Panc1 (cell line): ENCODE measurements at places on chromosomes 5 and 9.

- H3K27me3 ChIP-seq: no peaks in the 10 kb centered on the region
- peaks cover 7% of the 10 kb centered on the region; the same call in 1 of the 2 replicates for H3K36me3 ChIP-seq
- no peak for DNase-seq
- peak overlapping the region; percentile 17; the same call in 1 of the 2 replicates for H3K27ac ChIP-seq
- peaks cover 5% of the 10 kb centered on the region for H3K4me1 ChIP-seq
Measured at GRCh38 chr9:91359734-91360470, 1.8 kb downstream of the AUH start.

DNA sequence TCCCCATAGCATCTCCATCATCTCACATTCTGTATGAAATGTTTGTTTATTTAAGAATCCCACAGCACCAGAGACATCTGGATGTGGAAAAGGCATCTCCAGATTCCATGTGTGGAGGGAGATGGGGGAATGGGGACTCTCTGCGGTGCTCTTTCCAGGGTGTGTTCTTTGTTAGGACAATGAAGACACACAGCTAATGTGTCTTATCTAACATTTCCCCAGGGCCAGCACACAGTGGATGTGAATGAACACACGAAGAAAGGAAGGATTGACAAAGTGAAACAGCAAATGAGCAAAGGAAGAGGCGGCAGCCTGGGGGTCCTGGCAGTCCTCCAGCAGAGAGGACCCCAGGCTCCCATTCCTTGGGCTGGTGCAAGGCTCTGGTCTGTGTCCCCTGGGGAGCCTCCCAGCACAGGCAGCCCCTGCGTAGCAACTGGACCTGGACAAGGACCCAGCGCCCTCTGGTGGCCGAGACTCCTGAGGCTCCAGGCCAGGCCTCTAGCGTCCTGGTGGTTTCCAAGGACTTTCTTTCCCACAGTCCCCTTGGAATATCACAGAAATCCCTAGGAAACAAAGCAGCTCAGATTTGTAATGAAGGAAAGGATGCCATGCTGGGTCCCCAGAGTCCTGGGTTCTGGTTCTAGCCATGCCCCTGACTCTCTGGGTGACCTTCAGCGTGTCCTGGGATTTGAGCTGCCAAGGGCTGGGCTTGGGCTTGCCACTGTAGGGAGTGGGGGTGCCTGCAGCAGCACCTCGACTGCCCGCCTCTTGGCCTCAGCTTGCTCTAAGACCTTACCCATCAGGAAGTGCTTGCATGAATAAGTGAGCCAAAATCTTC lies 3.5 kb upstream of the PDLIM7 start:
- H3K36me3 ChIP-seq: no peaks in the 10 kb centered on the region; the same call in 1 of the 2 replicates
- H3K4me1 ChIP-seq: peaks cover 10% of the 10 kb centered on the region
- peak overlapping the region; percentile 21; the same call in 1 of the 2 replicates for H3K27ac ChIP-seq
- DNase-seq: no peak

GRCh38 chr5:40441733-40442132 lies 238.0 kb upstream of the PTGER4 start:
- no peaks in the 10 kb centered on the region for H3K27me3 ChIP-seq
- H3K4me1 ChIP-seq: no peaks in the 10 kb centered on the region
- no peaks in the 10 kb centered on the region for H3K36me3 ChIP-seq
- no peak for DNase-seq
- H3K4me3 ChIP-seq: no peak overlapping the region

- no peaks in the 10 kb centered on the region for H3K27me3 ChIP-seq
- H3K27ac ChIP-seq: no peak overlapping the region
- H3K4me1 ChIP-seq: no peaks in the 10 kb centered on the region
- no peak overlapping the region for H3K4me3 ChIP-seq
- H3K36me3 ChIP-seq: no peaks in the 10 kb centered on the region
Measured at GRCh38 chr9:71025201-71025600, 96.2 kb downstream of the TRPM3 start.

GRCh38 chr9:133821601-133822429 lies 83.7 kb upstream of the SARDH start:
- no peaks in the 10 kb centered on the region for H3K27me3 ChIP-seq
- DNase-seq: no peak
- H3K4me3 ChIP-seq: no peak overlapping the region
- no peaks in the 10 kb centered on the region for H3K4me1 ChIP-seq
- H3K36me3 ChIP-seq: no peaks in the 10 kb centered on the region
- no peak overlapping the region for H3K27ac ChIP-seq

- no peak for DNase-seq
- H3K4me1 ChIP-seq: peaks cover 2% of the 10 kb centered on the region
- H3K27ac ChIP-seq: no peak overlapping the region
- no peak overlapping the region for H3K4me3 ChIP-seq
- no peaks in the 10 kb centered on the region for H3K27me3 ChIP-seq
Measured at GRCh38 chr5:95669540-95669939, 13.3 kb downstream of the SPATA9 start.

DNA sequence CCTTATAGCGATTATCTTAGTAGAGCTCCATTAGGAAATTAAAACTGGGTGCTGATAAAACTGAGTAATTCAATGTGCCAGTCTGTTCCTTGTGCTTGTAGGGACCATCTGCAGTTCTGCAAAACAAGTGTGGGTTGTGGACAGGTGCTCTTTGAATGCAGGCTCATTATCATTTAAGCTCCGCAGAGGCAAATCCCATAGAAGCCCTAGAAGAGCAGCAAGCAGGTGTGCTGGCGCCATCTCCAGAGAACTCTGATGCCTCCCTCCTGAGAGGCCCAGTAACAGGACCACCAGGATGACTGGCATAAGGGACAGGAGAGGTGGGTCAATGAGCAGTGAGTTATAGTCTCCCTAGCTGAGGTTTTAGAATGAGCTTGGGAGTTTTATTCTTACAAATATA lies 1342.4 kb upstream of the DMAC1 start:
- no peak for DNase-seq
- no peaks in the 10 kb centered on the region for H3K27me3 ChIP-seq
- H3K4me1 ChIP-seq: no peaks in the 10 kb centered on the region

- no peak for DNase-seq
- H3K27me3 ChIP-seq: no peaks in the 10 kb centered on the region
- H3K27ac ChIP-seq: no peak overlapping the region
- H3K4me3 ChIP-seq: no peak overlapping the region
Measured at GRCh38 chr5:43774881-43775399, 172.0 kb downstream of the NNT start.

GRCh38 chr9:111525056-111525977 lies at the start of gene ZNF483:
Gene ZNF483 (plus strand): TSS chr9:111525179. CDS start chr9:111527396, 2,217 bp downstream.
- no peaks in the 10 kb centered on the region for H3K4me1 ChIP-seq
- DNase-seq: peak; percentile 32
- no peaks in the 10 kb centered on the region for H3K27me3 ChIP-seq
- H3K4me3 ChIP-seq: peak within 1 kb of the TSS; percentile 83

- no peak overlapping the region for H3K4me3 ChIP-seq
- no peaks in the 10 kb centered on the region for H3K36me3 ChIP-seq
- no peaks in the 10 kb centered on the region for H3K27me3 ChIP-seq
- DNase-seq: no peak
- H3K27ac ChIP-seq: no peak overlapping the region
- H3K4me1 ChIP-seq: no peaks in the 10 kb centered on the region
Measured at GRCh38 chr9:108105885-108106284, 616.3 kb upstream of the KLF4 start.

DNA sequence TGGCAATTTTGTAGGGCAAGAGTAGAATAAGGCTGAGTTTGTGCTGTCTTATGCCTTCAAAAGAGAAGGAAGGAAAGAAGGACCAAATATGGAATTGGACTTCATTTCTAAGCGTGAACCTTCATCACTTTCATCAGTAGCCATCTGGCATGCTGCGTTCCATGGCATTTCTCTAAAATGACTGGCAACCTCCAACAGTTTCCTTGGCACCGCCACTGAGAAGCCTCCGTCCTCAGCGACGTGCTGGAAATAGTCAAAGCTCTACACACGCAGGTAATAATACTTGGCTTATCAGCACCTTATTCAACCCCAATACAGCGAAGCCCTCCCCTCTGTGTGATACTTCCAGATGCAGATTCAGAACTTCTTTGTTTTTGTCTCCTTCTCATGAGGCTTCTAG lies 169.7 kb upstream of the CD180 start:
- no peaks in the 10 kb centered on the region for H3K4me1 ChIP-seq
- no peak overlapping the region for H3K4me3 ChIP-seq
- no peaks in the 10 kb centered on the region for H3K36me3 ChIP-seq
- no peaks in the 10 kb centered on the region for H3K27me3 ChIP-seq
- no peak for DNase-seq

DNA sequence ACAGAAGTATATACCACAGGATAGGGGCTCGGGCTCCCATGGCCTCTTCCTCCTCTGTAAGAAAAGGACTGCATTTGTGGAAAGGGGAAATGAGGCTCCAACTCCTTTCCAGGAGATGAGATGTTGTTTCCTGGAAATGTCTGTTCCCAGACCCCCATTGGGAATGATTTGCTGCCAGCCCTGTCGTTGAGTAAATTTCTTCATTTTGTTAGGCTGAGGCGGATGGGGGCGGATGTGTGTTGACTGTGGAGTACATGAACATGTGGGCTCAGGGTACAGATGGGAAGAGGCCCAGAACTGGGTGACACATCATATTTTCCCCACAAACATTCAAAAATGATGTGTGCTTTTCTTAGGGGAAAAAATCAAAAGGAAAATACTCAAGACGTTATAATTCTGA lies 28.8 kb upstream of the TNFAIP8 start:
- H3K27ac ChIP-seq: no peak overlapping the region
- H3K36me3 ChIP-seq: no peaks in the 10 kb centered on the region
- DNase-seq: no peak
- peaks cover 22% of the 10 kb centered on the region for H3K4me1 ChIP-seq

DNA sequence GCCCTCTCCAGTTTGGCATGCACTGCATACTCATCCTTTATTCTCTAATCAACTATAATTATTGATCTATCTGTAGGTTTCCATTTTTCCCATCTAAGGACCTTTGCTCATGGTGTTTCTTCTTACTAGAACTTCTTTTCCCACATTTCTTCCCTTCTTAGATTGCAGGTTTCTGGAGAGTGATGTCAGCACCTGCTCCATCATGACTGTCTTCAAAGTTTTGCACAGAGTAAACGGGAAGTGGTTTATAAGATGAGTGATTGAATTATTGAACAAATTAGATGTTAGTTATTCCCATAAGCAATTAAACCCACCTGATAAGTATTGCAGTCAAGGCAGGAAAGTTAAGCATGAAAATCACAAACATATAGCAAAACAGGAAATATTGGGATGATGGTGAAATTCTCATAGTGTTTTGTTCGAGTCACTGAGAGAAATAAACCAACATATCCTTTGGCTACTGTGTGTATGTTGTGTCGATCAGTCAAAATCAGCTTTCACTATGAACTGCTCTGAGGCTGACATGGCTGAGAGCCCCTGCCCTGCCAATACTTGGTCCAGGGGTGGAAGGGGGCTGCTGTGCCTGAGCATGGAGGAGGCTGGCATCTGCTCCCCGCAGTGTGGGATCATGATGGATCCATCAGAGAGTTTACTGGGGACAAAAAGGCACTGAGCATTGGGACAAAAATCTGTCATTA lies 45.5 kb upstream of the S1PR3 start:
- H3K36me3 ChIP-seq: no peaks in the 10 kb centered on the region
- H3K27ac ChIP-seq: no peak overlapping the region
- H3K4me3 ChIP-seq: no peak overlapping the region
- DNase-seq: no peak
- no peaks in the 10 kb centered on the region for H3K4me1 ChIP-seq
- H3K27me3 ChIP-seq: no peaks in the 10 kb centered on the region

GRCh38 chr5:139514486-139514856 lies 31.9 kb upstream of the STING1 start:
- no peak overlapping the region for H3K27ac ChIP-seq
- H3K4me3 ChIP-seq: no peak overlapping the region
- H3K36me3 ChIP-seq: no peaks in the 10 kb centered on the region
- H3K4me1 ChIP-seq: peaks cover 10% of the 10 kb centered on the region
- DNase-seq: no peak
- H3K27me3 ChIP-seq: no peaks in the 10 kb centered on the region

GRCh38 chr9:81689343-81690175 lies at the start of gene TLE1:
Gene TLE1 (minus strand): TSS chr9:81689547. CDS start chr9:81688240, 1,307 bp downstream.
- H3K4me3 ChIP-seq: peak within 1 kb of the TSS; percentile 60
- DNase-seq: peak; percentile 93
- no peaks in the 10 kb centered on the region; the same call in 1 of the 2 replicates for H3K36me3 ChIP-seq

GRCh38 chr5:173963182-173963838 lies 25.7 kb upstream of the C5orf47 start:
- H3K4me3 ChIP-seq: peak overlapping the region; percentile 85
- DNase-seq: peak; percentile 56
- no peaks in the 10 kb centered on the region for H3K27me3 ChIP-seq
- H3K4me1 ChIP-seq: peaks cover 8% of the 10 kb centered on the region
- no peaks in the 10 kb centered on the region; the same call in 1 of the 2 replicates for H3K36me3 ChIP-seq
- H3K27ac ChIP-seq: peak overlapping the region; percentile 81

- no peaks in the 10 kb centered on the region for H3K4me1 ChIP-seq
- DNase-seq: no peak
- no peaks in the 10 kb centered on the region for H3K36me3 ChIP-seq
- H3K4me3 ChIP-seq: no peak overlapping the region
- no peaks in the 10 kb centered on the region for H3K27me3 ChIP-seq
Measured at GRCh38 chr5:98214240-98215051, 559.0 kb upstream of the RGMB start.

DNA sequence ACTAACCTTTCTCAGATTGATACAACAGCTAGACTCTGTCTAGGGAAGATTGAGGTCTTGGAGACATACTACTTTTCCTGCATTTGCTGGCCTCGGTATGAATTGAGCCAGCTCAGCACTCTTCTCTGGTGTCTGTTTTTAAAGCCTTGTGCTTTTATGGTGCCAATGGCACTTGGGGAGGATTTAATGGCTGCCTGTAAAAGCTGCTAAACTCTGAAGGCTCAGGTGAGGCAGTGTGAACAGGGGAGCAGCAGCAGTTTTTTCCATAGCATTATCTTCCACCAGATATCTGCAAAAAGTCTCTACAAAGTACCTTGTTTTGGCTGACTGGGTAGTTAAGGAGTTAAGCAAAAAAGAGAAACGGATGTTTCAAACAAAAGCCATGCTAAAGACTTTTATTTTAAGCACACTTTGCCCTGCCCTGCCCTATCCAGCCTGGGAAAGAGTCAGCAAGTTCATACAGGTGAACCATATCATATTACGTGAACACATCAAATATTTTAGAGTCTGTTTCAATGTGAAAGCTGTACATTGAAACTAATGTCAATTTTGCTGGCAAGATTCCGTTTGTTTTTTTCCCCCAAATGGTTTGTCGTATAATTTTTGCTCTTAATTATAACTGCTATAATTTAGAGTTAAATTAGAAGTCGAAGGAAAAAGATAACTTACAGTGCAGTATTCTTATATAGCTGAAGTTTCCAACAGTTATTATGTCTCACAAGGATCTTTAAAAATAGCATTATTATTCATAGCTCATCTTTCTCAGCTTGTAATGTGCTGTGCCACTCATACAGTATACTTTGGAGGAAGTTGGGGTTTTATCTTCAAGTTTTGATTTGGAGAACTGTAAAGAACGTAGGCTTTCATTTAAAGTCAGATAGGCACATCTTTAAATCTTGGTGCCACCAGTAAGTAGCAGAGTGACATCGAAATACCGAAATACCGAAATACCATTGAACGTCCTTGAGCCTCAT lies 424.1 kb upstream of the CD180 start:
- H3K36me3 ChIP-seq: no peaks in the 10 kb centered on the region
- no peak overlapping the region for H3K4me3 ChIP-seq
- no peaks in the 10 kb centered on the region for H3K27me3 ChIP-seq
- H3K27ac ChIP-seq: no peak overlapping the region
- no peaks in the 10 kb centered on the region for H3K4me1 ChIP-seq
- no peak for DNase-seq

GRCh38 chr5:157914151-157914788 lies 55.3 kb upstream of the CLINT1 start:
- DNase-seq: no peak
- H3K4me3 ChIP-seq: no peak overlapping the region
- no peaks in the 10 kb centered on the region for H3K36me3 ChIP-seq

- H3K4me3 ChIP-seq: no peak overlapping the region
- H3K27ac ChIP-seq: no peak overlapping the region
- H3K27me3 ChIP-seq: no peaks in the 10 kb centered on the region
- no peaks in the 10 kb centered on the region for H3K4me1 ChIP-seq
- DNase-seq: no peak
- no peaks in the 10 kb centered on the region for H3K36me3 ChIP-seq
Measured at GRCh38 chr9:11966786-11967185, 726.4 kb upstream of the TYRP1 start.
